HFFc6 (cell line): ENCODE measurements at places on chromosomes 7 and 10. TPM values are rescaled to one million over a fixed set of nuclear protein-coding genes. Genes with fewer than 3 reads are reported as not detected.

GRCh38 chr10:35585903-35586535 lies 19.1 kb upstream of the GJD4 start:
- DNase-seq = no peak

Gene ZFYVE27
- total RNA-seq = 18.0 and 22.4 TPM in 2 replicates

Gene IFIT3
- 11.4 and 18.6 TPM in 2 replicates for total RNA-seq

Gene ZNF727
- total RNA-seq = 0.11 TPM in 1 of 3 replicates, not detected in the others

Gene TAS2R3
- total RNA-seq = not detected in 2 replicates

GRCh38 chr10:71480662-71481061 lies 83.9 kb downstream of the CDH23 start:
- DNase-seq = no peak
